CD4-positive, CD25-positive, alpha-beta regulatory T cell (primary cell): ENCODE measurements at places on chromosomes 7 and 10. TPM values are rescaled to one million over a fixed set of nuclear protein-coding genes. Genes with fewer than 3 reads are reported as not detected.

- no peak for DNase-seq
These were observed 26.6 kb downstream of the ESYT2 start for GRCh38 chr7:158802535-158803366.

Gene NPFFR1
- not detected for total RNA-seq

DNA sequence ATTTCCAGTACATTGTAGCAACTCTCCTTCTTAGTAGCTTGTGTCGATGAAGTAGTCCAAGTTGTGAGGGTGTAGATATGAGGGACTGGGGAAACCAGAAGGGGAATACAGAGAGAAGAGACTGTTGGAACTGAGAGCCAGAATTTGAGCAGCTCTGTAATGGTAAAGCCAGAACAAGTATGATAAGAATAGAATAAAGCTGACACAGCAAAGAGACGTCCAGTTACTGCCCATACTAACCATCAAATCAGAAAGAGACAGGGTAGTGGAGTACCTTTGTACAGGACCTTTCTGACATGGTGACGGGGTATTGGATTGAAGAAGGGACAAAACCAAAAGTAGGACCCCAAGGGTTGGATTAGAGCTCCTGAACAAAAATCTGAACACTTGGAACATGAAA lies 206.0 kb downstream of the SEMA3E start:
- DNase-seq, result no peak

GRCh38 chr10:92142949-92143348 lies 147.9 kb downstream of the CPEB3 start:
- DNase-seq, result no peak

GRCh38 chr7:34759477-34760125 lies 101.6 kb downstream of the NPSR1 start:
- DNase-seq, result no peak

Gene SFTPA1
- not detected for total RNA-seq

DNA sequence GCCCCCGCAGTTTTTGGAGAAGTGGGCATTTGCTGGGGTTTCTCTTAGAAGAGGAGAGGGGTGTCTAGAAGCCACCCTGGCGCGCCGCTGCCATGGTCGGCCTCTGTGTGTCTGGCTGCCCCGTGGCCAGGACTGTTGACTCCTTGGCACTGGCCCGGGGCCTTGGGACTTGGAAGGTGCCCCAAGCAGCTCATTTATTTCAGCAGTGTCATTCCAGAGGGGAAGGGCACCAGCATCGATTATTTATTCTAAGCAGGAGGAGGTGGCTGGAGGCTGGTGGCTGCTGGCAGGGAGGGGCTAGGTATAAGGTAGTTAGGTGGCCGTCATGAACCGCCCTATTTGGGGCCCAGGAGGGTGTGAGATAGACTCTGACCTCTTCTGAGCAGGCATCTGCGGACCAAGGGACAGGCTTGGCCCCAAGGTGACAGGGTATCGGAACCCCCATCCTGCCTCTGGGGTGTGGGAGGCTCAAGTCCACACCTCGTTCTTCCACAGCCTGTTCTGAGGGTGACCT lies 1.6 kb downstream of the GTF2IRD1 start:
- no peak for DNase-seq

Gene SLC13A4
- total RNA-seq, result not detected

GRCh38 chr7:31020161-31020560 lies 31.9 kb upstream of the ADCYAP1R1 start:
- no peak for DNase-seq

DNA sequence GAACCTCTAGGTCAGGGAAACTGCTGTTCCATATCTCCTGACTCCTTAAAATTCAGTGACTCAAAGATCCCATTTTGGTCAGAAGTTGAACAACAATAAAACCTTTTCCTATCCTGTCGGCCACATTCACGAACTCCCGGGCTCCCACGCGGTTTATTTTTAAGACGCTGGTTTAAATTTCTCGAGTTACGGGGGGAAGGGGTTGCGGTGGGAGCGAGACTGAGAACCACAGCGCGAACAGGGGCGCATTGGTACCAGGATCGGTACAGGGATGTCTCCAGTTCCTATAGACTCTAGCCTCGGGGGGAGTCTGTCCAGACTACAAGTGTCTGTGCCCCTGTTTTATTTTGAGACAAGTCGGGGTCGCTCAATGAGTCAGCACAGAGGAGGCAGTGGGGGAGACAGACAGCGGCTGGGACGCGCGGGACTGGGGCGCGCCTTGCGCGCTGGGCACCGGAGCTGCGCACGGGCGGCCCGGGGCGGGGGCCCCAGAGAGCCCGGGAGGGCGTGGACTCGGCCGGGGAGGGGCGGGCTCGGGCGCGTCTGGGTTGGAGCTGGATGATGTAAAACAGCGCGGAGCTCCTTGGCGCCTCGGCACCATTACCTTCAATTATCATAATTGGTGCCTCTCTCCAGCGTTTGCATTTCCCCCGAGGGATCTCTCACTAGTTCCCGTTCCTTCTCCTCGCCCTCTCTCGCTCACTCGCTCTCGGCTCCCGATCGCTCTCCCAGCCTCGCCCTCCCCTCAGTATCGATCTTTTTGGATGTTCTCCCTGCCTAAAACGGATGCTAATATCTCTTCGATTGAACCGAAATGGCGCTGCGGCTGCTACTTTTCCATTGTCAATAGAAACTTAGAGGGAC lies 8.7 kb upstream of the BAMBI start:
- peak; percentile 27 for DNase-seq

Gene FAM241B
- total RNA-seq, result 9.7 TPM

- no peak for DNase-seq
These were observed 155.0 kb downstream of the SKAP2 start for GRCh38 chr7:26709210-26709990.

GRCh38 chr7:85708221-85708620 lies 521.4 kb upstream of the SEMA3D start:
- no peak for DNase-seq

DNA sequence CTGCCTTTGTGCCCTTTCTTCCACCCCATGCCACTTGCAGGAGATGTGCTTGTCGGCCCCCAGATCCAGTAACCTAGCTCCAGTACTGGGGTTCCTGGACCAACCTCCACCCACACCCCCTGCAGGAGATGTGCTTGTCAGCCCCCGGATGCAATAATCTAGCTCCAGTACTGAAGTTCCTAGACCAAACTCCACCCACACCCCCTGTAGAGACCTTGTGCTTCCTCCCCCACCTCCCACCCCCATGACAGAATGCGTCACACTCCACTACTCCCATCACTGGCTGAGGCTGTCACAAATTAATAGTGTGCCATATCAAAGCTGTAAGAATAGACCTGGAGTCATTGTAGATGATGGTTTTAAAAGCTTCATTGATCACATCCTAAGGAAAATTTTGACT lies 185.0 kb downstream of the BICC1 start:
- DNase-seq, result no peak

Gene ACTL6B
- not detected for total RNA-seq

DNA sequence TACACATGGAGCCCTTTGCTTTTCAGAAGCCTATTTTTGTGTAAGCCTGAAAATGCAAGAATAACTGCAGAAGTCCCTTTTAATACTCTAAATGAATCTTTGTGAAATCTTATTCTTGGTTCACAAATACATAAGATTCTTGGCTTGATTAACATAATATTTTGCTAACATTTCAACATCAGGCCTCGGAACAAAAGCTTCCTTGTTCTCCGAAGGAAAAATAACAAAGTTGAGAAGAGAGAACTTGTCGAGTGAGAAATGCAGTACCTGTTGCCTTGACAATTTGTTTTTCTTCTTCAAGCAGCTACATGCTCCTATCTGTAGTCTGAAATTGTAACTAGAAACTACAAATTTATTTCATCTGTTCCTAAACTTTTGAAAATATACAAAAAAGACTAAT lies 8.5 kb downstream of the NT5C2 start:
- DNase-seq, result no peak

GRCh38 chr7:45697576-45698136 lies 123.5 kb downstream of the ADCY1 start:
- DNase-seq, result no peak

Gene SH2D4B
- total RNA-seq, result 0.25 TPM

GRCh38 chr7:92916770-92917224 lies 80.4 kb upstream of the CDK6 start:
- DNase-seq, result no peak

Gene LEP
- total RNA-seq, result not detected

DNA sequence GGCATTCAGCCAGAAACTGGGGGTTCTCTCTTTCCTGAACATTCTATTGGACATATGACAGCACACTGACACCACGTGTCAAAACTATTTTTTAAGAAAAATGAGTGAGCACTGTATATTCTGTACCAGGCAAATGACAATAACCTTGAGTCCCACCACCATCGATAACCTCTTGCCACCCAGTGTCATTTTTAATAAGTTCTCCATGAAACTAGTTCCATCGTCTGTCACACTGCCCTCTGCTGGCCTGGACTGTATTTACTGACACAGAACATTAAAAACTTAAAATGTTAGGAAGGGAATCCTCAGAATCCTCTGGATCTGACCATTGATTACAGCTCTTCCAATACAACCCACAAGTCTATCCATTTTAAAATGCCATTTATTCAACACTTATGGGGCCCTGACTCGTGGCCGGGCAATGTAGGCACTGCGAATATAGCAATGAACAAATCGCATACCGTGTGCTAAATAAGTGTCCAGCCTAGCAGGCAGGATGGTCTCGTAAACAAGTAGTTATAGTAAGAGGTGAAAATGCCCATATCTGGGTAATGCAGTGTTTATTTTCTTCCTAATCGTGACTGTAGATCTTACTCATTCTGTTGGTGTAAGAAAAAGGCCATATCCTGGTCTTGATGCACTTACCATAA lies 35.9 kb upstream of the CACNB2 start:
- DNase-seq, result peak; percentile 2

GRCh38 chr7:21407796-21408480 lies 19.9 kb upstream of the SP4 start:
- DNase-seq, result no peak

DNA sequence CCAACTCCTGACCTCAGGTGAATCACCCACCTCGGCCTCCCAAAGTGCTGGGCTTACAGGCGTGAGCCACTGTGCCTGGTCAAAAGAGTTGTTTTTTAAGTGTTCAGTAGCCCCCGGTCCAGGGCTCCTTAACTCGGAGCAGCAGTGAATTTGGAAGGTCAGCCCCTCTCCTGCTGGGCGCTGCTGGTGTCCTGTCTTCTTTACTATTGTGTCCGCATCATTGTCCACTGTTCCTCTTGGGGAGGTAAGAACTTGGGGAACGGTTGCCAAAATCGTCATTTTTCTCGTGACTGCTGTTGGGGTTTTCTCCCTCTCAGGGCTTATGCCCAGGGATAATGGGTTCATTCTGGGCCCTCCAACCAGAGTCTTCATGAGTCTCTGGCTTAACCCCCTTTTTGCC lies 46.7 kb downstream of the CAMK1D start:
- DNase-seq, result no peak

- peak; percentile 27 for DNase-seq
These were observed 608 bp downstream of the HHEX start for GRCh38 chr10:92690211-92690914.

DNA sequence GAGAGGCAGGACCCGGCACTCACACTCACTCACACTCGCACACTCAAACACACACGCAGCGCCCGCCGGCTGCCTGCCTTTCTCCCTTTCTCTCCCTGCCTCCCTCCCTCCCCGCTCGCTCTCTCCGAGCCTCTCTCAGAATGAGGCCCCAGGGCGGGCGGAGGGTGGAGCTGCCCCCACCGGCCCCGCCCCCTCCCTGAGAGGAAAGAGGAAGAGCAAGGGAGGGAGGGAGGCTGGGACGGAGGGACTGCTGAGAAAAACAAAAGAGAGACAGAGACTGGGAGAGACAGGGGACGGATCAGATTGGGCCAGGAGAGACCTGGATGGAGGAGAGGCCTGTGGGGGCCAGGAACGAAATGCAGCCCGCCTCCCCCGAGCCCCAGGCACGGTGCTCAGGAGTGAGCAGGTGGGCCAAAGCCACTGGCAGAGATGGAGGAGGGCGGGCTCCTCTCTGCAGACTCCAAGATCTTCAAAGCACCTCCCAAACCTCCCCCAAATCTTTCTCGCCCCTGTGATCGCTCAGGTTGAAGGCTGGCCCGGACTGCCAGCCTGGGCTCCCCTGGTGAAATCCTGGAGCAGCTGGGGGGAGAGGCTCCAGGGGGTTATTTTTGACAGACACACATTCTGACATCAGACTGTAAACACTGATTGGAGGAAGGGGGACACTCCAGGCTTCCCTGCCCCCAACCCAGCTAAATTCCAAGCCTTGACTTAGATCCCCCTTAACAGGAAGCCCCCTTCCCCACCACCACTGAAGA lies 5.1 kb downstream of the LDB1 start:
- DNase-seq, result peak; percentile 79

- DNase-seq, result no peak
These were observed 229.1 kb upstream of the DGKB start for GRCh38 chr7:15131661-15132060.

Gene WIPF3
- total RNA-seq, result not detected

GRCh38 chr7:158828133-158829020 lies 932 bp downstream of the ESYT2 start:
- peak; percentile 18 for DNase-seq

DNA sequence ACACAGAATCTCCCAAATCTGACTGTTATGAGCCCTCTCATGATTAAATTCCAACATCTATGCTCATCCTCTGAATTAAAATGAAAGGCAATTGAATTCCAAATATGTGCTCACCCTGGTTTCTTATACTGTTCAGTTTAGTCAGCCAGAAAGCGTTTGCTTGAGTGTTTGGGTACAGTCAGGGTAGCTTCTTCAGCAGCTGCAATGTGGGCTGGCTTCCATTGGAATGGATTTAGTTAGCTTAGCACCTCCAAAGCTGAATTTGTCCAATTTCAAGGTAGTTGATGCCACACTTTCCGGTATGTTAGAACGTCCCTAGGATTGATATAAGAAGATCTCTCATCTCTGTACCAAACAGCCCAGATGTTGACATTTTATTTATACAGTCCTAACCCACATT lies 9.3 kb downstream of the KLHL7 start:
- no peak for DNase-seq

DNA sequence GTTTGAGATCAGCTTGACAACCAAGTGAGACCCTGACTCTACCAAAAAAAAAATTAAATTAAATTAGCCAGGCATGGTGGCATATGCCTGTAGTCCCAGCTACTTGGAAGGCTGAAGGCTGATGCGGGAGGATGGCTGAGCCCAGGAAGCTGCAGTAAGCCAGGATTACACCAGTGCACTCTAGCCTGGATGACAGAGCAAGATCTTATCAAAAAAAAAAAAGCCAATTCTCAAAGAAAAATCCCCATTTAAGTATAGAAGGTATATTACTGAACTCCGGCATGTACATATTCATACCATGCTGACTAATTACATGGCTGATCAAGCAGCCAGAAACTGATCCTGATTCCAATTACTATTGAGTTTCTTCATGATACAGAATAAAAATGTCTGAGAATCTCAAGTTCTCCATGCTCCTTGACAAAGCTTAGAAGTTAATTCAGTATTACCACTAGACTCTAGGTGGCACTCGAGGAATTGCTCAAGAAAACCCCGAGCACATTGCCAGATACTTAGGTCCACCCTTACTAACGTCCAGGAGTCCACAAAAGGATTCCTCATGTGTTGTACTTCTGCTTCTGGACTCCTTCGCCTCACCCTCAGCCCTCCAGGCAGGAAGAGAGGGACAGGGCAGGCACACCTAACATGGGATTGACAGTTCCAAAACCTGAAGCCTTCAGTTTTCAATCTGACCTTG lies 148.9 kb downstream of the PARD3 start:
- DNase-seq, result peak; percentile 17
